ENCODE measurements at places on chromosomes 7 and 10. TPM values are rescaled to one million over a fixed set of nuclear protein-coding genes. Genes with fewer than 3 reads are reported as not detected.

The AGAP9 gene
- total RNA-seq: 6.8 TPM

The BUD31 gene
- total RNA-seq: 53.9 TPM

The DNA2 gene
- 5.6 TPM for total RNA-seq

The TNPO3 gene
- total RNA-seq: 47.8 TPM

The CYP3A4 gene
- total RNA-seq: not detected

The ZNF722 gene
- total RNA-seq: not detected

The SPDYE1 gene
- total RNA-seq: 0.10 TPM

The C7orf33 gene
- total RNA-seq: not detected

The SDK1 gene
- total RNA-seq: 2.0 TPM

The PRTFDC1 gene
- not detected for total RNA-seq

The SPDYE6 gene
- not detected for total RNA-seq

The ELN gene
- total RNA-seq: not detected

The UNC5B gene
- total RNA-seq: not detected

The RP9 gene
- total RNA-seq: 23.0 TPM

The SPDYE2B gene
- not detected for total RNA-seq

The NPFFR1 gene
- total RNA-seq: not detected

The EVX1 gene
- total RNA-seq: not detected

The CAMK1D gene
- total RNA-seq: 77.3 TPM

The TAS2R4 gene
- 5.4 TPM for total RNA-seq

The LRRD1 gene
- total RNA-seq: 0.17 TPM

The ITGA8 gene
- total RNA-seq: not detected

Measured in B cell (primary cell).